ENCODE measurements at places on chromosomes 1 and 21.

DNA sequence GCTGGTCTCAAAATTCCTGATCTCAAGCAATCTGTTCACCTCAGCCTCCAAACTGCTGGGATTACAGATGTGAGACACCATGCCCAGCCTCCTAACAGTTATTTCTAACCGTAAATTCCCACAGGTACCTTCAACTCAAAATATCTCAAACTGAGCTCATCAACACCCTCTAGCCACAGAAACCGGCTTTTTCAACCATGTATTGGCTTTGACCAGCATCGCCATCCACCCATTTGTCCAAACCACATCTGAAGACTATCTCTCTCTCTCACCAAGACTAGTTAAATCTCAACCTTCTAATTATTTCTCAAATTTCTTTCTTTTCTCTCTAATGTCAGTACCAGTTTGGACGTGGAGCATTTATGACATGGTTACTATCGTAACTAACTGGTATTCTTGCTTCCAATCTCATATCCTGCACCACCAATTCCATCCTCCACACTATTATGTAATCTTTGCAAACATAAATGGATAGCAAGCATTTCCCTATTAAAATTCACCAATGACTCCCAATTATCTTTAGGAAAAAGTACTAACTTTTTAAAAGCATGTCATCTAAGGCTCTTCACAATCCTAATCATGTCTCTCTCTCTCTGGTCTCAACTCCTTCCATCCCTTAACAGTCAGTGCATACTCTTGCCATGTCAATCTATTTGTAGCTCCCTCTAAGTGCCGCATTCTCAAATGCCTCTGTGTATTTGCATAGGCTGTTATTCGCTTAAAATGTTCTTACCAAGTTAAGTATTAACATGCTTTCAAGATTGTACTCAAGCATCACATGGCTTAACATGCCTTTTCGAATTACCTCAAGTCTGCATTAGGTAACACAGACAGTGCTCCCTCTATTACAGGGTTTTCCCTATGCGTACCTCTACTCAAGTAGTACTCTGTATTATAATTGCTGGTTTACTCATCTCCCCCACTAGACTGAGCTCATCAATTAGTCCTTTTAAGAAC lies 18.1 kb downstream of the RSBN1 start:
- no peak for DNase-seq

- no peak for DNase-seq
Observed at GRCh38 chr21:38751379-38752050, 54.2 kb upstream of the ETS2 start.

GRCh38 chr1:164930241-164930640 lies 371.3 kb downstream of the PBX1 start:
- DNase-seq, result no peak

DNA sequence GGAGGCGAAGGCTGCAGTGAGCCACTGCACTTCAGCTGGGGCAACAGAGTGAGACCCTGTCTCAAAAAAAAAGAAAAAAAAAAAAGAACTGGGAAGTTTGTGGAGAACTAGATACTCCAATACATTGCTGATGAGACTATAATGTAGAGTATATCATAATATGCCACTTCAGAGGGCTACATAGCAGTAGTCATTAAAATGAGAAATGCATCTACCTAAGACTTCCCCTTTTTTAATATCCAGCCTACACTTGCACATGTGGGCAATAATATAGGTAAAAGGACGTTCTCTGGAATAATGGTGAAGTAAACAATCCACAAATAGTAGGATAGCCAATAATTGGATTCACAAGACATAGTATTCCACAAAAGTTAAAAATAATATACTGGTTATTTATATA lies 311.0 kb downstream of the HLX start:
- no peak for DNase-seq

DNA sequence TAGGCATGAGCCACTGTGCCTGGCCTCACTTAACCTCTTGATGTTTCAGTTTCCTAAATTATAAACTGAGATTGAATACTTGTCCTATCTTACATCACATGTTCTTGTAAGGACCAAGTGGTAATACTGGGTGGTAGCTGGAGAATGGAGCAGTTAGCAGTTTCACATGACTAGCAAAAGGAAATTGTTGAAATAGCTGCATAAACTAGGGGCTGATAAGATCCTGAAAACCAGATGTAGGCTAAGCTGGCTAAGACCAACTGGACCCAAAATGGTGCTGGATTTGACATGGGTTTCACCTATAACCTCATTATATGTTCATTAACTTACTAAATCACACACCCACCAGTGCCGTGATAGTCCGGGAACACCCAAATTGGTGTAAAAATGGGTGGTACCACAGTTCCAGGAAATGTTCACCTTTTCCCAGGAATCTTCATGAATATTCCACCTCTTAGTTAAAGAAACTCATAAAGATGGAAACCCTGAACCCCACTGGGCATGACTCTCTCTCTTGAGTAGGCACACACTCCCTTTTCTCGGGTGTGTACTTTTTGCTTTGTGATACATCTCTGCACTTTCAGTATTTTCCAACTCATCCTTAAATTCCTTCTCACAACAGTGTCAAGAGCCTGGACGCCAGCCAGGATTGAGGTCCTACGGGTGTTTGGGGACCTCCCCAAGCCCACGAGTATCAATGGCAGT lies at the start of gene PAPPA2:
Gene PAPPA2 (plus strand): TSS at position 502 of the 705 bp plus-strand sequence. CDS start 93,148 bp downstream, outside the sequence.
- DNase-seq, result no peak

DNA sequence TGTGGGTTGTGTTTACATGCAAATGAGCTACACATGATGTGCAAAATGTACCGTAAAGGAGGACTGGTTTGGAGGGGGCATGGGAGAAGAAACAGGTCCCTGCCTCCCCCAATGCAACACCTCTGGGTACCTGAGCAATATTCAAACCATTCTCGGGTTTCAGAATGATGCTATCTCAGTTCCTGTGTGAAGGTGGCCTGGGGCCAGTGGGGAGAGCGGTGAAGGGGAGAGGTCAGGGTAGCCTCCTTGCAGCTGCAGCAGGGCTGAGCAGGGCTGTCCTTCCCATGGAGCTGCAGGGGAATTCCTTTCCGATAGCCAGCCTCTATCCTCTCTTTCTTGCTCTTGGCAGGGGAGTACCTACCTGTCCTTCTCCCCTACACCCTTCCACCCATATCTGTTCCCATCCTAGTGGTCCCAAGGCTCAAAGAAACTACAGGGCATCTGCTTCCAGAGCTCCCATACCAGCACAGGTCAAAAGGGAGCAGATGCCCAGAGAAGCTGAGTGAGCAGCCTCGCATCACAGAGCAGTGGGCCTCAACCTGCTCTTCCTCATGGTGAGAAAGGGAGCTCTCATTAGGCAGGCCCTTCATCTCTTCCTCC lies 11.9 kb downstream of the MEF2D start:
- DNase-seq, result peak; percentile 37

GRCh38 chr1:27009601-27010197 lies 3.0 kb downstream of the TENT5B start:
- no peak for DNase-seq

DNA sequence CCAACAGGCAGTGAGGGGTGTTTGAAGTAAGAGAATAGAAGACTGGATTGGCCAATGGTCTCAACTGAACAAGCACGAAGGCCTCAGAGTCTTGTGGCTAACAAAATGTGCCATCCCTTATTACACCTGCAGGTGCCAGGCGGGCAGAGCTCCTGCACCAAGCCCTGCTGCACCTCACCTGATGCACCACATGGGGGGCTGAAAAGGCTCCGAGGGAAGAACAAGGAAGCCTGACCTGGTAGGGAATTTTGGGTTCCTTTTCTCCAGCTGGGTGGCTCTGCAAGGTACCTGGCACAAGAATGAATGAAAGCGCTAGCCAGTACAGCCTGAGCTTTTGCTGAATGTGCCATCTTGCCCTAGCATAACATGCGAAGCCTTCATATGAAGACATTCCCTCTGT lies 9.7 kb downstream of the HSD3B1 start:
- no peak for DNase-seq

All from activated gamma-delta T cell treated with Interleukin-2 at 50 U/mL for 16 hours (primary cell).